Fibroblast of lung (primary cell): ENCODE measurements at places on chromosomes 13 and 19.

- DNase-seq = no peak
These were observed 6.5 kb downstream of the SLC44A2 start for GRCh38 chr19:10631874-10632273.

DNA sequence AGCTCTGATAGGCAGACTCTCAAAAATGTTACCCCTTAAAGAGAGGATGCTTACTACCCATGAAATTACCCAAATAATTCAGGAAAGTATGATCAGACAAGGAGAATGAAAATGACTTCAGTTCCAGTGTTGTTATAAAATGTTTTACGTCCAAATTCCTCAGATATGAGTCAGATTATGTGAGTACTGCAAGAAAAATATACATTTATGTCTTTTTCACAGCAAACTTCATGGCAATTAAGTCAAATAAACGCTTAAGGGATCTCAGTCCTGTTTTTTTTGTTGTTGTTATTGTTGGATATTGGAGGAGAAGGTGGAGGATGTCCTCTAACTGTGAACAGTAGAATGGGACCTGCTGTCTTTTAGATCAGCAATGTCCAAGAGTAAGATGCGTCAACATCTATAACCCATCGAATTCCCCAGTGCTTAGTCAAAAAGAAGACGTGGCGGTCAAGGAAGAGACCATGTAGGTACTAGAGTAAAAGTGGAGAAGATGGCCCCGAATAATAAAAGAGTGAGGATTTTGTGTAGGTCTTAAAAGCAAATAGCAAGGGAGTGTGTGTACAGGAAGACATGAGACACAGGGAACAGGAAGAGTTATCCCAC is 215.4 kb upstream of the IRS2 start:
- peak; percentile 84 for DNase-seq

- DNase-seq = no peak
These were observed 965 bp downstream of the TTC9B start for GRCh38 chr19:40217027-40217810.

DNA sequence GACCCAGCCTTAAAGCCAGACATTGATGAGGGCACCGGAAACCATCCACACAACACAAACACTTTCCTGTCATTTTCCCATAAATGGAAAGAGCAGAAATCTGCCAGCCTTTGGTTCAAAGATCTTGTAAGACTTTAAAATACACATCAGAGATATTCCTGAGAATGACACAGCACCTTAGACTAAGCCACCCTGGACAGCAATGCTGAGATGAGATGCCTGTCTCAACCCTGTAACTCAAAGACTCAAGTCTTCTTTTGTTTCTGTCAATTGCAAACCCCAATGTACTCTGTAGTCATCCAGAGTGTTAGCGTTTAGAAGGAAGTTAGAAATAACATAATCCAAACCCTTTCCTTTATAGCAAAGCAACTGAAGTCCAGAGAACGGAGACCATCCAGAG is 119.2 kb downstream of the CCNA1 start:
- DNase-seq = no peak

- no peak for DNase-seq
These were observed 1289.4 kb downstream of the PCDH9 start for GRCh38 chr13:65940720-65941119.

- no peak for DNase-seq
These were observed 474.6 kb upstream of the ATXN8OS start for GRCh38 chr13:69633044-69633443.
